Cerebellar nuclear complex (tissue), 1 donor: ENCODE measurements at places on chromosomes 13 and 19.

DNA sequence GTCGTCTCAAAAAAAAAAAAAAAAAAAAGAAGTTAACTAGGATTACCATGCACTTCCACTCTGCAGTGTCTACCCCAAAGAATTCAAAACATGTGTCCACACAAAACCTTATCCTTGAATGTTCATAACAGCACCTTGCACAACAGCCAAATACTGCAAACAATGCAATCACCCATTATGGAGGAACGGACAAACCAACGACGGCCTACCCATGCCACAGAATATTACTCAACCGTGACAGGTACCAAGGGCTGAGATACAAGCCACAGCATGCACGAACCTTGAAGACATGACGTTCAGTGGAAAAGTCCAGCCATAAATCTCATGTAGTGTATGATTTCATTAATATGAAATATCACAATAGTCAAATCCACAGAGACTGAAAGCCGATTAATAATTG lies 3.0 kb upstream of the SHISA7 start:
- DNase-seq: no peak

GRCh38 chr13:114109641-114110041 lies 22.8 kb downstream of the RASA3 start:
- DNase-seq: no peak

- DNase-seq: no peak
These were observed 37.1 kb upstream of the RNF113B start for GRCh38 chr13:98214008-98214643.

DNA sequence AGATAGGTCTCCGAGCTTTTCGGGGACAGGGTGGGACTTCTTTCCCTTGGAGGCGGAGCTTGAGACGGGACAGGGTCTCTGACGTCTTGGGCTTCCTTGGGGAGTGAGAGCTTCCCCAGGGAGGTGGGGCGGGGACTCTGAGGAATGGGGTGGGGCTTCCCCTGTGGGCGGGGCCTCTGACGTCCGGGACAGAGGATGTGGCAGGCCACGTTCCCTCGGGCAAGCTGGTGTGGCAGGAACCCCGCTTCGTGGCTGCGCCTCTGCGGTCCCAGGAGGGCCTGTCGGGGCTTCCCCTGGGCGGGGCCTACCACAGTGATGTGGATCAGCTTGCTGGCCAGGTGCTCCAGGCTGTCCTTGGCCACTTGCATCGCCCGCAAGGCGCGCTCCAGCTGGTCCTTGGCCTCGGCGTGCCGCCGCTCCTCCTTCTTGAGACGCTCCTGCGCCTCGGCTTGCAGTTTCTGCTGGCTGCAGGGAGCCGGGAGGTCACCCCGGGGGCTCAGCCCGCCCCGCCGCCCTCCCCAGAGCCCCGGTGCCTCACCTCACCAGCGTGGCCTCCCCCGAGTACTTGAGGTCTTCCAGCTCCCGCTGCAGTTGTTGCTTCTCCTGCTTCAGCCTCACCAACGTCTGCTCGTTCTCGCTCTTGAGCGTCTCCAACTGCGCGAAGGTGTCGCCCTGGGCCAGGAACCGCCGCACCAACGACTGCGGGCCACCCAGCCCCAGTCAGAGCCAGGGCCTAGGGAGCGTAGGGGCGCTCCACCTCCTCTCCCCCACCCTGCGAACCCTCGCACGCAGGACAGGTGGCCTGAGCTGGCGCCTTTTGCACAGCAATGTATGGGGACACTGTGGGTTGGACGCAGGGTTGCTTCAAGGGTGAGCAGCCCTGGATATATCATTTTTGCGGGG lies 3.3 kb upstream of the RGL3 start:
- no peak for DNase-seq

GRCh38 chr13:96948127-96948526 lies 46.1 kb downstream of the OXGR1 start:
- DNase-seq: no peak

DNA sequence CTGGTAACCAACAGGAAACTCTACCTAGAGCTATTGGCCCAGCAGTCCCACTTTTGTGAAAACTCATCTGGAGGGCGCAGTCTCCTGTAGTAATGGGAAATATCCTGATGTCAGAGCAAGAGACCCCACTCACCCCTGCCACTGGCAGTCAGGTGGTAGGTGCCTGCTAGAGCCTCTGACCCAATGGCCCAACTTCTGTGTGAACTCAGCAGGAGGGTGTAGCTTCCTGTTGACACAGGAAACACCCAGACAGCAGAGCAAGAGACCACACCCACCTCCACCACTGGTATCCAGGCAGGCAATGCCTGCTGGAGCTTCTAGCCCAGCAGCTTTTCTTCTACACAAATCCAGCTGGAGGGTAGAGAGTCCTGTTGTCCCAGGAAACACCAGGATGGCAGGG lies 1176.8 kb upstream of the PRR20A start:
- DNase-seq: no peak
